ENCODE measurements at places on chromosomes 3 and 15.

GRCh38 chr3:186784820-186785494 lies 1.6 kb downstream of the EIF4A2 start:
- no peak for DNase-seq

DNA sequence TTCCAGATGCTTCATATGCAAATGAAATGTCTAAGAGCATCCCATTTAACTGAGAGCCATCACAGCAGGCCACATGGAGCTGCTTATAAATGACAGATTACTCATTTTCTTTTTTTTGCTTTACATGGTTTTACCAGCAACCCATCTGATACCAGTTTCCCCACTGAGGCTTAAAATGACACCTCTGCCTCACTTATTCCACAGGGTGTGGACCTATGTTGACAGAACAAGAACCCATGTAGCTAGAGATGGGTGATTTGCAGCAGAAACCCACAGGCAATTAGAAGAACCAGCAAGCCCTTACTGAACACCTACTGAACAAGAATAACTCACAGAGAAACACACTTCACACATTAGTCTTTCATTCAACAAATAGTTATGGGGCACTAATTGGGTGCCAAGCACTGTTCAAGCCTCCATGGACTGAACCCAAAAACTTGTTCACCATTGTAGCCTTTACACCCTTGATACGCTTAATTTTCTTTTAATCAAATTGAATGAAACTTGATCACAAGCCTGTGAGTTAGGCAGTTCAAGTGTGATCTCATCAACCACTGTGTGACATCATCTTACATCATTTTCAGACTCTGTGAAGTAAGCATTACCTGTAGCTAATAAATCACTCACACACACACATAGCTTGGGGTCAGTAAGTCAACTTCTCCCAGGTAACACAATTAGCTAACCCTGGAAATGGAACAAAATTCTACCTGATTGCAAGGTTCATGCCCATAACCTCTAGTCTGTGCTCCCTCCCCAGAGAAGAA lies 45.4 kb downstream of the MAGI1 start:
- no peak for DNase-seq

GRCh38 chr3:112773-113172 lies 83.8 kb upstream of the CHL1 start:
- no peak for DNase-seq

DNA sequence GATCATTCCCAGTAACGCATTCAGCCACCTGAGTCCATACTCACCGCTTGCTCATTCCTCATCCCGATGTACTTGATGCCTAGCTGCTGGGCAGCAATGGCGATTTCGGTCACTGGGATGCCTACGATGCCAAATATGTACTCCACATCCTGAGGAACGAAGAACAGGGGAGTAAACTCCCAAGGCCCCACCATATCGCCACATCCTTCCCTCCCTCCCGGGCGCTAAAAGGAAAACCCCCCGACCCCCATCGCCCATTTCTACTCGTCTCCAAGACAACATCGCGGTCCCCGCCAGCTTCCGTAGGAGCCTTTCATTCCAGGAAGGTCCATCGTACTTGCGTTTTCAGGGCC lies 347 bp downstream of the HACL1 start:
- no peak for DNase-seq

DNA sequence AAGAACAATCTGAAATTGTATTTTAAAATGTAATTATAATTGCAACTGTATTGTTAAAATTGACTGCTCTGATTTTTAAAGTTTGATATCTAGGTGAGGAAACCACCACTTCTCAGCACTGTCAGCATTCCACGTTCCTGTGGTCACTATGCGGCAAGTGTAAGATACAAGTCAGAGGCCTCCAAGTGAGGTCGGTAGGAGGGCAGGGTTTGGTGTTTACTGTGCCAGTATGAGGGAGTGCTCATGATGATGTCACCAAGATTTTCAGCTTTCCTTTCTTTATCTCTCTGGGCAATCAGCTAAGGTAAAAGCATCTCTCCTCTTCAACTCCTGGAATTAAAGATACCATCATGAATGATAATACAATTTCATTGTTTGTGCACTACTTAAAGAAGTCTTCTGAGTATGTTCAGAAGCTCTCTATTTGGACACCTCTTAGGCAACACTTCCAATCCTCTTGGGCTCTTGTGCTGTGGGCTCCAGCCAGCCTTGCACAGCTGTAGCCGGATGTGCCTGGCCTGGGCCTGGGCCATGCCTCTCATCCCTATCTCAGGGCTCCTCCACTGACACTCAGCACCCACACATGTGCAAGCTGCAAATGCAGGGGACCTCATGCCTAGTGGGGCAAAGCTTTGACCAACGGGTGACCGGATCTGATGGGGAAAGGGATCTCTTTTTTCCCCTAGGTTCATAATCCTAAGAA lies 42.9 kb downstream of the CCR3 start:
- no peak for DNase-seq

Data from glomerular endothelial cell (primary cell).